ENCODE measurements at places on chromosomes 2 and 18.

- DNase-seq: no peak
These were observed 18.2 kb upstream of the SEH1L start for GRCh38 chr18:12929477-12930083.

GRCh38 chr2:220147161-220148038, 520.0 kb downstream of the SLC4A3 start:
- no peak for DNase-seq

- DNase-seq: no peak
These were observed 17.0 kb upstream of the ERCC3 start for GRCh38 chr2:127310980-127311379.

DNA sequence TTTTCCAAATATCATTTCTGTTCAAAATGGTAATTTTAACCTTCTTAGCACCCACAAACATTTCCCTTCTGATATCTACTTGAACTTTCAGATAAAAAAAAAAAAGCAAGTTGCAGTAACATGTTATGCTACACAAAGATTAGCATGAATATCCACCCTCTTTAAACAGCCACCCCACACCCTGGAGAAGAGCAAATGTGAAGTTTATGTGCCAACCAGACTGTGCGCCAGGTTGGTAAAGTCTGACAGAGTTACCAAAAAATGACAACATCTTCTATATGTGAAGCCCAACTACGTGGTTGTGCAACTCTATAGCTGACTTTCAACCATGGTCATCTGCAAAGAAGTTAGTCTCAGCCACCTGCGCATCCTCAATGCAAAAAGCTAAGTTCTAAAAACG, 62.6 kb downstream of the BCL11A start:
- DNase-seq: no peak

GRCh38 chr2:229927817-229928321, 5.6 kb downstream of the FBXO36 start:
- no peak for DNase-seq

DNA sequence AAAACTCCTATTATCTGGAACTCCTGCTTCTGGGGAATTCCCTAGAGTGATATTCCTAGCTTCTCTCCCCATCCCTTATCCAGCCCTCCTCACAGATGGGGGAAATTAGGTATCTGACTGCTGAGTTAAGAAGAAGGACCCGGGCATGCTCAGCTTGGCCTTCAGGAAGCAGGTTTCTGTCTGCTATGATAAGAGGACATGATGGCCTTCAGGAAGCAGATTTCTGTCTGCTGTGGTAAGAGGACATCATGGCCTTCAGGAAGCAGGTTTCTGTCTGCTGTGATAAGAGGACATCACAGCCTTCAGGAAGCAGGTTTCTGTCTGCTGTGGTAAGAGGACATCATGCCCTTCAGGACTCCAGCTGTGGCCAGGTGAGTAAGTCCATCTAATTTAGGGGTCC, 65.2 kb downstream of the PLEKHM3 start:
- DNase-seq: no peak

GRCh38 chr18:31229829-31230228, 67.2 kb upstream of the DSC1 start:
- DNase-seq: no peak

DNA sequence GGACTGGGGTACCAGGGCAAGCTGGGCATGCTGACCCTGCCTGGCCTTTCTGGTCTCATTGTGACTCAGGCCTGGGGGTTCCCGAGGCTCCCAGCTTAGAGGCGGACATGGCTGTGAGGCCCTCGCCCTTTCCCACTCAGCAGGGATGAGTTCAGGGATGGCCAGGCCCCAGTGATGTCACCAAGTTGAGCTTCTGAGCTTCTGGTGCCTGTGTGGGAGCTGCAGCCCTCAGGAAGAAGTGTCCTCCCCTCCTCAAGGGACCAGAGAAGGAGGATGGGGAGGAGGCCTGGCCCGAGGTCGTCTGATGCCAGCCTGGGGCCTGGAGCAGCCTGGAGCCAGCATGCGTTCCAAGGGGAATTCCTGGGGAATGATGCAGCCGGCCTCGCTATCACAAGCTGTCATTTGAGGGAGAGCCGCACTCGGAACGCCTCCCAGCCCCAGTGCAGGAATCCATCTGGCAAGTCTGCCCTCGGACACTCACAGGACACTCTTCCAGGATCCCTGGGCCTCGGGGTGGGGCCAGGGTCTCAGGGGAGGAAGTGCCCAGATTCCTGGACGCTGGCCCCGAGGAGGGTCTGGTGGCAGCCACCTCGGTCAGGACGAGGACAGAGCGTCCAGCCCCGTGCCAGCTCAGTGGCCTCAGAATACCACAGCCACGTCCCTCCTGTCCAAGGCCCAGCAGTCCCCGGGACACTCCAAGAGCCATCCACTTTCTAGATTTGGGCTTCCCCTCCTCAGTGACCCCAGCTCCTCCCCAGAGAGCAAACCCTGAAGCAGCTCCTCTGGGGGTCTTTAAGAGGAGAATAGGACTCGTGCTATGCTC, 61.2 kb upstream of the GPC1 start:
- no peak for DNase-seq

- no peak for DNase-seq
These were observed 493.8 kb upstream of the NRP2 start for GRCh38 chr2:205188239-205189138.

- no peak for DNase-seq
These were observed 139.6 kb downstream of the SH3BP4 start for GRCh38 chr2:235091421-235091820.

DNA sequence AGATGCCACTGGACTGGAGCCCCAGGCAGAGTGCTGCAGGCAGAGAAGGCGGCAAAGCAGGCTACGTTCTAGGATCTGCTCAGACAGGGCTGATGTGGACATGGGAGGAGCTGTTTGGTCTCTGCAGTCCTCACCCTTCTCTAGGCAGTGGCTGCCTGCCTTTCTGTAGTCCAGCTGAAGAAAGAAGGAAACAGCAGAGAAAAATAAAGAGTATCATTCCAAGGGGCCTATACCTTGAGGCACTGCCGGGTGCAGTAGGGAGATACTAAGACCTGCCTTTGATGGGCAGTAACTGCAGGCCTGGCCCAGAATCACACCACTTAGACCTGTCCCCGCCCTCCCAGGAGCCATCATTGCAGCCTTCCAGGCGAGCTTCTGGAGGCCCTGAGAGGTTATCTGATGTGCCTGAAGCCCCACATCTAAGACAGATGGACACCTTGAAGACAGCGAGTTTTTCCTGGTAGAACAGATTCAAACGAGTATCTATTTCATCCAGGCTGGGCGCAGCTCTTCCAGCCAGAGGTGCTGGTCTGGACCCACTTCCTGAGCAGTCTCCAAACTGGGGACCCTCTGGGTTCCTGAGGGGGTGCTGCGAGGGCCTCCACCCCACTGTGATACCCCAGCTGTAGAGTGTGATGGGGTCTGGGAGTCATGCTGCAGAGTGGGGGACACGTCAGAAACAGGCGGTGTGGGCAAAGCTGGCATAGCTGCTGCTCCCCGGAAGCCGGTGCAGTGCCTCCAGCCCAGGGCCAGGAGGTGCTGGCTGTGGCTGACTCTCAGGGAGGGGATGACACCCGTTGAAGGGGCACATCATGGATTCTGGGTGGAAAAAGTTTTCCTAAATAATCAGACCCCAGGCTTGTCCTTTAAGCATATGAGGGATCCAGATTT, 87.3 kb upstream of the OTOS start:
- no peak for DNase-seq

DNA sequence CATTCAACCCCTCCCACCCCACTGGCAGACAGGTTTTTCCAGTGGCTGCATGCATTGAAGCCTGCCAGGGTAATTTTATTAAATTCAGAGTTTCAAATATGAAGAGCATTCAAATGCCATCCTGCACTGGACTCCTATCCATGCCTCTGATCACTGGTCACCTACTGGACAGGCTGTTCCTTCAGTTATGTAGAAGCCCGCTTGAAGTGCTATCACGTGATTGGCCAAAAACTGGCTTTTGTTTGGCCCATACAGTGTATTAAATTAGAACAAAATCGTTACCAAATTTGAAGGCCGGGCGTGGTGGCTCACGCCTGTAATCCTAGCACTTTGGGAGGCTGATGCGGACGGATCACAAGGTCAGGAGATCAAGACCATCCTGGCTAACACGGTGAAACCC, 464.1 kb downstream of the TSN start:
- DNase-seq: no peak

GRCh38 chr2:74416778-74417177, 4.6 kb downstream of the C2orf81 start:
- no peak for DNase-seq

- no peak for DNase-seq
These were observed 323.6 kb downstream of the PAX3 start for GRCh38 chr2:221975151-221975550.

GRCh38 chr2:109128616-109129355, at the start of gene SH3RF3:
Gene SH3RF3, plus strand, starts transcription at chr2:109129205.
- DNase-seq: peak; percentile 40

DNA sequence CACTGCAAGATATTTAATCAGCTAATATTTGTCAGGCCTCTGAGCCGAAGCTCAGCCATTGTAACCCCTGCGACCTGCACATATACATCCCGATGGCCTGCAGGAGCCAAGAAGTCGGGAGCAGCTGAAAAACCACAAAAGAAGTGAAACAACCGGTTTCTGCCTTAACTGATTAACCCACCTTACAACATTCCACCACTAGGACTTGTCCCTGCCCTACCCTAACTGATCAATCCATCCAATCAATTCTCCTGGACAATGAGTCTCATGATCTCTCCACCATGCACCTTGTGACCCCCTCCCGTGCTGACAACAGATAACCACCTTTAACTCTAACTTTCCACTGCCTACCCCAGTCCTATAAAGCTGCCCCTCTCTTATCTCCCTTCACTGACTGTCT, 945.4 kb upstream of the GYPC start:
- DNase-seq: no peak

DNA sequence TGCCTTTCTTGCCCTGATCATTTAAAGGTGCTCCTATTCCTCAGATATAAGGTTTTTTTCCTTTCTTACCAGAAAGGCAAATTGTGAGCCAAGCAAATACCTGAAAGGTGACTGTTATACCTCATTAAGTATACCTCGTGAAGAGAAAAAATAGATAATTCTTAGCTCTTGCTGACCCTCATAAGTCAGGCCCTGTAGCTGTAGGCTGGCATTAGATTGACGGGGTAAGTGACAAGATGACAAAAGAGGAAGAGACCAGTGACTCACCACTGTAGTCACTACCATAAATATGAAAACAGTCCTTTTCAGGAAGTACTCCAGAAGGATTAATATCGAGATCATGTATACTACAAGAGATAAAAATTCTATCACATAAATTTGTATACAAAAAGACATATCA, 104.6 kb downstream of the PTPN4 start:
- DNase-seq: no peak

DNA sequence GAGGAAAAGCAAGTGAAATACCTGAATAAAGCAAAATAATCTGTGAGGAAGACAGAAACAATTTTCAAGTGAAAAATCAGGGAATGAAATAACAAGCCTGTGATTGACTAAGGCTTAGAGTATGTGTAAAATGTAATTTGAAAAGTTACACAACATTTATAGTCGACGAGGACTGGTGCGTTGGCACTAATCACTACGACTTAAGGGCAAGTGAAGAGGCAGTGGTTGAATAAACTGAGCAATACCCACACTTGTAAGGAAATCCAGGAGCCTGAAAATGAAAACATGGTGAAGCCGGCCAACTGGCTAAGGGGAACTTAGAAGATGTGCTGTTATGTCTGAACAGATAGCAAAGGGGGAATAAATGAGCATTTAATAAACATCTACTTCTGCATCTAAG, 13.4 kb downstream of the DOK1 start:
- no peak for DNase-seq

DNA sequence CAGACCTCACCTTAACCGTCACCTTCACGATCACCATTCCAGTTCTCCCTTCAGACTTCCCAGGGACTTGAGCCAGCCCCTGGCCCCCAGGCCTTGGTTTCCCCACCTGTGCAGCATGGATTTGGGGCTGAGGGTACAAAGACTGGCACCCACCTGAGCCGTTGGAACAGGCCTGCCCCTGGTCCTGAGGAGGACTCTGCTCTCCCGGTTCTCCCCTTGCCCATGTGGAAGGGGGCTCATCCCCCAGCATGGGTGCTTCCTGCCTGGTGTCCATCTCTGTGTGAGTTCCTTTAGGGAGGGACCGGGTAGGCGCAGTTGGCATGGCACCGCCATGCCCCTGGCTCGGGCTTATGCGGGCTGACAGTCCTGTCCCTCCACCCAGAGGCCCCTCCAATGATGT, 10.9 kb upstream of the GPR35 start:
- no peak for DNase-seq

DNA sequence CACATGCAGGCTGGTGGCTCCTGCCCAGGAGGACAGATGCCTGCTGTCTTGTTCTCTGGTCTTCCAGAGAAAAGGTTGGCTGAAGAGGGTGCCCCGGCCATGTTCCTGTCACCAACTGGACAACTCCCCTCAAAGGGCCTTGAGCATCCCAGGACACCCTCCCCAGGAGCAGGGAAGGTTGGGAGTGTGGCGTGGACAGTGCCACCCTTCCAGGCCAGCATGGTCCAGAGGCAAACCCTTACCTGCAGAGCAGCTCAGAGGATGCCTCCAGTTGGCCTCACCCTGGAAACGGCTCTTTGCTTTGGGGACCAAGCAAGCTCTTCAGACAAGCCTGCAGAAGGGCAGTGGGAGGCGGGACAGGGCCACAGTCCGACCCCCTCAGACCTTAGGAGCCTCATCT, 4.9 kb upstream of the GPC1 start:
- no peak for DNase-seq

DNA sequence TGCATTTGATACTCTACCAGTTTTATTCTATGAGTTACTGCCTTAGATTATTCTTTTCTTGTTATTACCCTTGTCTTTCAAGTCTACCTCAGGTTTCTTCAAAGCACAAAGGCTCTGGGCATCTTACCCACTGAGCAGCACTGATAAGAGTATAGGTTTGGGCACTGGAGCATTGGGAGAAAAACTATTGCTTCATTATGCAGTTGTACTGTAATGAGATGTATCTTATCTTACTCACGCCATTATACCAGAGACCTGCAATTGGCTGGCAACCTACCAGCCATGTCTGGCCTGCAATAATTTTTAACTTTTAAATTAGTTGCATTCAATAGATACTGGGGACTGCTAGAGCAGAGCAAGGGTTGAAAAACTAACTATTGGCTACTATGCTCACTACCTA, 18.9 kb upstream of the SRBD1 start:
- no peak for DNase-seq

DNA sequence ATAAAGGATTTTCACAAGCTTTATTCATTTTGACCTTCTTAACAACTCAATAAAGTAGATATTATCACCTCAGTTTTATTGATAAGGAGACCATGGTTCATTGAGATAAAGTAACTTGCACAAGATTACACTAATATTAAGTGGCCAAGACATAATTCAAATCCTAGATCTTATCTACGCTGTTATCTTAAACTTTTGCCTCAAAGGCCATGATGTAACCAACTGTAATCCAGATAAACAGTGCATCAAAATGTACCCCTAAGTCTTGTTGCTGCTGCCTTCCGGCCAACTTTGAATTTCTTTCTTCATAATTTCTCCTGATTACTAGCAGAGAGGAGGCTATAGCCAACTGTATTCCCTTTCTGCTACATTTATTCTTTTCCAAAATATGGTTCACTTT, 1094.8 kb upstream of the PIK3C3 start:
- no peak for DNase-seq

GRCh38 chr2:206433686-206434085, 9.6 kb upstream of the ADAM23 start:
- no peak for DNase-seq

GRCh38 chr2:131143803-131144202, 38.7 kb downstream of the PLEKHB2 start:
- no peak for DNase-seq
